Glomerular endothelial cell (primary cell): ENCODE measurements at places on chromosomes 16 and 17. TPM values are rescaled to one million over a fixed set of nuclear protein-coding genes. Genes with fewer than 3 reads are reported as not detected.

Gene ASGR1
- total RNA-seq: 2.6 and 5.4 TPM in 2 replicates

Gene OMG
- total RNA-seq: 2.4 TPM in 1 of 2 replicates, not detected in the other

Gene TEX19
- not detected in 2 replicates for total RNA-seq

Gene KNOP1
- 23.2 and 29.0 TPM in 2 replicates for total RNA-seq

Gene CCNF
- total RNA-seq: 8.4 and 15.5 TPM in 2 replicates

Gene LGALS9B
- not detected in 2 replicates for total RNA-seq

Gene ABCA9
- 0.15 and 1.8 TPM in 2 replicates for total RNA-seq

Gene TMEM220
- 1.6 and 9.4 TPM in 2 replicates for total RNA-seq

Gene TPSD1
- not detected in 2 replicates for total RNA-seq

Gene RNU2-1
- not detected in 2 replicates for total RNA-seq

Gene BAHCC1
- total RNA-seq: 19.3 and 30.5 TPM in 2 replicates

Gene UNC45B
- total RNA-seq: 0.12 TPM in 1 of 2 replicates, not detected in the other

DNA sequence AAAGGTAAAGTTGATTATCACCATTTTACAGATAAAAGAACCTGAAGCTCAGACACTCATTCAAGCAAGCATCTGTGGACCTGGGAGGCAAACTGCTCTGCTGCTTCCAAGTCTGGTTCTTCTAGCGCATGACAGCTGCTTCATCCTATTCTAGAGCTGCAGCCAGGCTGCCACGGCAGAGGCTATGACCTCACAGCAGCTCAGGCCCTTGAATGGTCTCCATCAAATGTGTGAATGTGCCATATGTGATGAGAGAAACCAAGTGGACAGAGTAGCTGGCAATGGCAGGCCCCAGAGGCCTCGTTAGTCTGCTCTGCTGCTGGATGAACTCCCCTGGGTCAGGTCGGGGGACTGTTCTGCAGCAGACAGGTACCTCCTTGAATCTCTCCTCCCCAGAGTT is 30.7 kb upstream of the FOXJ1 start:
- no peak for DNase-seq

DNA sequence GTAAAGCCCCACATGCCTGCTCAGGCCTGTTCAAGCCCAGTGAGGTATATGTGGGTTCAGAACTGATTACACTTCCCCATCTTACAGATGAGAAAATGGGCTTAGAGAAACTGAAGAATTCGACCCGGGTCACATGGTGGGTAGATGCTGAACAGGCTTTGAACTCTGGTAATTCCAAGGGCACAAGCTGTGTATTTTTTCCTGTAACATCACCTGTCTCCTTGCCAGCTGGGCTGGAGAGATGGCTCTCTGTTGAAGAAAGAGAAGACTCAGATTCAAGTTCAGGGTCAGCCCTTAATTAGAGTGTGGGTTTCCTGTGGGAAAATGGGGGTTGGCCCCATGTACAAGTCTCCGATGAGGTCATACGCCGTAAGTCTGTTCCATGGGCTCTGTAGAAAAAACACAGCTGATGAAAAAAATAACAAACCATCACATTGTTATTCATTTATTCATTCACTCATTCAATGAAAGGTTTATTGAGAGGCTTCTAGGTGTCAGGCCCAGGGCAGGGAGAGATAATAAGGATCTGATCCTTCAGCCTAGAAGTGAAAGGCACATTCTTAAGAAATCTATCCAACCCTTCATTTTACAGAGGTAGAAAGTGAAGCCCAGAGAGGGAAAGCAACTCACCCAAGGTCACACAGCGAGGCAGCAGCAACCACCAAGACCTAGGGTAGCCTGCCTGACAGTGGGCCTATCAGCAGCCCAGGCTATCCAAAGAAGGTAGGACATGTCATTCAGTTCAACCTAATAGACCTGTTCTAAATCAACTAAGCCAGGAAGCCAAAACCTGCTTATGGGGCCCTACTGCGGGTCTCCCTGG is 482.8 kb downstream of the SOX9 start:
- no peak for DNase-seq

DNA sequence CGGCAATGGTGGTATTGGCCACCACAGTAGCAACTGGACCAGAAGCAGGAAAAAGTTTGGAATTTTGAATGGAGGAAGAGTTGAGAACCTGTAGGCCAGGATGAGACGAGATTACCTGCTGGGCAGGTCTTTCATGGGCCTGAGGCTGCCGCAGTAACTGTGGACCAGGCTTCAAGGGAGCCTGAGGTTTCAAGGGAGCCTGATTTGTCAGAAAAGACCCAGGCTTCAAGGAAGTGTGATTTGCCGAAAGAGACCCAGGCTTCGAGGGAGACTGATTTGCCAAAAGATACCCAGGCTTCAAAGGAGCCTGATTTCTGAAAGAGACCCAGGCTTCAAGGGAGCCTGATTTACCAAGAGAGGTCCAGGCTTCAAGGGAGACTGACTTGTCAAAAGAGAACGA is 66.6 kb upstream of the ARL4D start:
- DNase-seq: no peak

DNA sequence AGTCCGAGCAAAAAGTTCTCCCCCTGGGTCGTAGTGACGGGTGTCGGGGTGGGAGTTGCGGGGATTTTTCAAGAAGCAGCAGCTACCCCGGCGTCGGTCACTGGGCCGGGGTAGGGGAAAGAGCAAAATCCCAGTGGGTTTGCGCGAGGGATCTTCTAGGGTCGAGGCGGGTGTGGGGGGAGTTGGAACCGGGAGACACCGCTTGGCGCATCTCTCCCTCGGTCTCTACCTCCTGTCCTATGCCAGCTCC is 2.3 kb upstream of the UBTF start:
- no peak for DNase-seq

DNA sequence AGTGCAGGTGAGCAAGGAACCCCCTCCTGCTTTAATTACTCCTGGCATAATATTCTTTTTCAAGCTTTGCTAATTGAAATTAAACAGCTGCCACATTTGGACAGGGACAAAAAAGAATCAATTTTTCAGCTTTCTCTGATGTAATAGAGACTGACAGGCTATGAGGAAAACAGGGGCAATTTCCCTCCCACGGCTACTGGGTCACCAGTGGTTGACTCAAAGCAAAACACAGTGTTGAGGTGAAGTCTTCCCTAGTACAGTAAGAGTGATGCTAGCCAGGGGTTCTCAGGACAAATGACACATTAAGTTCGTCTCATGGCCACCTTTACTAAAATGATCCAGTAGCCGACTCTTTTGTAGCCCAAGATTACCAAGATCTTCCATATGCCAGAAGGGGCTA is 38.6 kb upstream of the PMFBP1 start:
- DNase-seq: no peak

DNA sequence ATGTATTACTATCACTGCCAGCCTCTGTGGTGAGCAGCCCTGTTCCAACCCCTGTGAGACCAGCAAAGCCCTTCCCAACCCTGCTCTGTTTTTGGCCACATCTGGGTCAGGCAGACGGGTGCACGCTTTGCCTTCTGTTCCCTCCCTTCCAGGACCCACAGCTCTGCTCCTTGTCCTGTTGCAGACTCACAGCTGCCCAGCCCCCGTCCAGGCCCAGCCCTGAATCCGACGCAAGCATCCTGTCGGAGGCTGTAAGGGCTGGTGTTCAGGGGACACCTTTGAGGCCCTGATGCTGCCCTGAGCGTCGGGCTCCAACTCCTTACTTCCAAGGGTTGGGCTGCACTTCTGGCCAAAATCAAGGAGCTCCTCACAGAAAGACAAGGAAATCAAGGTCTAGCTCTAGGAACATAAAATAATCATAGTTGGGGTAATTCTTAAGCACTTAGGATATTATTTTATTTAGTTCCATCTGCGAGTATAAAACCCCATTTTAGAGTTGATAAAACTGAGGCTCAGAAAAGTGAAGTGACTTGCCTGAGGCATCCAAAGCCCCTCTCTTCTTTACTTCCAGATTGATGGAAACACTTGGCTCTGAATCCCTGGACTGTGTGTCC is 14.3 kb upstream of the SRCIN1 start:
- no peak for DNase-seq

DNA sequence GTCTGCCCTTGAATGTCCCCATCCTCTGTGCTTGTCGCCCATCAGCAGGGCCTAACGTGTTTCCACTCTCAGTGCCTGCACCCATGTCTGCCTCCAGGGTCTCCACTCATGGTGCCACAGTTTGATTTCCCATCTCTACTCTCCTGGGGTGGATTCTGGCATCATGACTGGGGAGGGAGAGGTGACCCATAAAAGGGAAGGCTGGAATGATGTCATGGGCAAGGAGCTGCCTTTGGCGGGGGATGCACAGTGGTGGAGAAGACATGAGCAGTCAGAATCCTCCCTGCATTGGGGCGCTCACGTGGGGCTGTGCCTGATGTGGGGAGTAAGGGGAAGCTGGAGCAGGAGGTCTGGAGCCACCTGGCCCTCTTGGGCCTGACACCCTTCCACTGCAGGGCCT is 100.9 kb downstream of the USP22 start:
- DNase-seq: no peak

GRCh38 chr16:83336603-83337002 is 471.2 kb upstream of the HSBP1 start:
- peak; percentile 80 for DNase-seq

- DNase-seq: no peak
These were observed 25.4 kb downstream of the CCR7 start for GRCh38 chr17:40539711-40540411.

DNA sequence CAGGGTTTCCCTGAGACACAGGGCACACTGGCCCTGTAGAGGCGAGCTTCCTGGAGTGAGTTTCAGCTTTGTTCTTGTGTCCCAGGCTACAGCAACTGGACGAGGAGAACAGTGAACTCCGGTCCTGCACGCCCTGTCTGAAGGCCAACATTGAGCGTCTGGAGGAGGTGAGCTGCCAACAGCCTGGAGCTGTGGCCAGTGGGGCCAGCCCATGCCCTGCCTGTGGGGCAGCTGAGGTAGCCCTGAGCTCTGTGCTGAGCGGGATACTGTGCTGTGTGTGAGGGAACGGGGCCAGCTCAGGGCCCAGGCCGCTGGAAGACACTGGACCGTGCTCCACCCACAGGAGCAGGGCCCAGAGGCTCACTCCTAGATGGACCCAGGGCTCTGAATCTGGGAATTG is 8.7 kb upstream of the CAPN15 start:
- no peak for DNase-seq

- no peak for DNase-seq
These were observed 515.3 kb upstream of the CA10 start for GRCh38 chr17:52673791-52674190.

GRCh38 chr17:48604770-48605329 is at the start of gene HOXB6:
Gene HOXB6, minus strand, starts transcription at chr17:48604986. Its CDS starts 6,836 bp downstream, at chr17:48598150.
- DNase-seq: no peak

GRCh38 chr17:77601054-77601979 is 357.2 kb upstream of the TNRC6C start:
- no peak for DNase-seq

DNA sequence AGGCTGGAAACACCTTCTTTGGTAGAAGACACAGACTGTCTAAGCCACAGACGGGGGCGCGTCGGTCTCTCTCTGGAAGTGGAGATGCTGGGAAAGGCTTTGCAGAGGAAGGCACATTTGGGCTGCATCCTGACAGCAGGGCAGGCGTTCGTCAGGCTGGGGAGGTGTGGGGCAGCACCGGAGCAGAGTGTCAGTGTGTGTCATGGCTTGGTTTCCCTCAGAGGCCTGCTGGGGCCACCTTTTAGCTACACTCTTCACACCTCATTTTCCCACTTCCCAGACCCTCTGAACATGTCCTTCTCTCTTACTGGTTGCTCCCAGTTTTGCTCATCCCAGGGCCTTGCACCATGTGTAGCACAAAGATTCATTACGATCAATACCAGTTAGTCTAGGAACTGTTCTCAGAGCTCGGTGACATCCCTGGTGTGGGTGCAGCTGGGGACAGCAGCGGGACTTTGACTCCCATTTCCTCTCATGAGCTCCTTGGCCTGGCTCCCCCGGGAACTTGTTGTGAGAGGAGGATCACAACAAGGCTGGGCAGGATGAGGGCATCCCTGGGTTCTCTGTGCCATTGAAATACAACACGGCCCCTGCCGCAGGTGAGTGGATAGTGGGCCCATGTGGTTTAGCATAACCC is 33.1 kb downstream of the SMARCE1 start:
- no peak for DNase-seq
